Natural killer cell treated with Interleukin-12 subunit alpha and Interleukin-12 subunit beta and Interleukin-15 and Interleukin-18, amount 100 ng/mL, for 72 hours (primary cell): ENCODE measurements at places on chromosomes 2 and 18.

DNA sequence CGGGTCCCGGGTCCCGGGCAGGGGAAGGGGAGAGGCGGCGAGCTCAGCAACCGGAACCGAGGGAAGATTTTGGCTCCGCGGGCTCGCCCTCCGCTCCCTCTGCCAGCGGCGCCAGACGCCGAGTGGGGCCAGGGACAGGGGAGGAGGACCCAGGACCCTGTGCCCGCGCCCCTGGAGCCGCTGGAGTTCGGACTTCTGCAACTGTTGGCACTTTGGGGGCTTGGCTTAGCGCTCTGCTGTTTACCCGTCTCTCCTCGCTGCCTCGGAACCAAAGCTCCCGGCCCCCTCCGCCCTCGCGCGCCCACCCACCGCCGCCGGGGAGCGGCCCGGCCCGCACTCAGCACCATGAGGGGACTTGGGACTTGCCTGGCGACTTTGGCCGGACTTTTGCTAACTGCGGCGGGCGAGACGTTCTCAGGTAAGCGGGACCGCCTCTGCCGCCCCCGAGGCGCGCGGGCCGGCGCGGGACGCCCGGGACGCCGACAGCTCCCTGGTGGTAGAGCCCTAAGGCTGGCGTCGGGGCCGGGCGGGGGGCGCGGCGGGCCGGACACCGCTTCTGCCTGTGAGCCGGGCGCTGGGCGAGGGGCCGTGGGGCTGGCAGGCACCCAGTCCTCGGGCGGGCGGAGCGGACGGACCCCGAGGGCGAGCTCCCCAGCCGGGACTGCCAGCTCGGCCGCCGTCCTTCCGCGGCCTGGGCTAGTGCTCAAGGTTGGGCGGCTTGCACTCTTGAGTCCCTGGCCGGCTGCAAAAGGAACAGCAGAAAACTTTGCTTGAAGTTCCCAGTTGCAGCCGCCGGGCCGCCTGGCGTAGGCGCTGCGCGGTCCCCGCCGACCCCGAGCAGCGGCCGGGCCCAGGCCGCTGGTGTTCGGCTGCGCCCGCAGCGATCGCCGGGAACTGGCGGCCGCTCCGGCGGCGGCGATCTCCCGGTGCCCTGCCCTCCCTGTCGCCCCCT, 634 bp downstream of the PTPRM start:
- no peak for DNase-seq

GRCh38 chr2:127479219-127479825, 47.0 kb downstream of the IWS1 start:
- DNase-seq: no peak

DNA sequence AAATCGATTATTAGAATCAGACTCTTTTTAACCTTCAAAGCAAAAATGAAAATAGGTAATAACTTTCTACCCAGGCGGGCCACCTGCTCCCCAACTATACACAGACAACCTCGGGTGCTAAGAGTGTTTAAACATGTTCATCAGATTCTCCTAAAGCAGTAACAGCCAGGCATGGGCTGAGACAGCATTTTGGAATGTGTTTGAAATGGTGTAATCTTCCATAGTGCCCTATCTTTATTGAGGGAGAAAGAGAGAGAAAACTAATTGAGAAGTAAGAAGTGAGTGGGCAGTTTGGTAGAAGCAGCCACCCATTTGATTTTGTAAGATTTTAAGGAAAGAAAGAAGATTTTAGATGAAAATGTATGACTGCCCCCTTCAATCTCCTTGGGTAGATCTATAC, 196.1 kb upstream of the CTAGE1 start:
- DNase-seq: no peak

DNA sequence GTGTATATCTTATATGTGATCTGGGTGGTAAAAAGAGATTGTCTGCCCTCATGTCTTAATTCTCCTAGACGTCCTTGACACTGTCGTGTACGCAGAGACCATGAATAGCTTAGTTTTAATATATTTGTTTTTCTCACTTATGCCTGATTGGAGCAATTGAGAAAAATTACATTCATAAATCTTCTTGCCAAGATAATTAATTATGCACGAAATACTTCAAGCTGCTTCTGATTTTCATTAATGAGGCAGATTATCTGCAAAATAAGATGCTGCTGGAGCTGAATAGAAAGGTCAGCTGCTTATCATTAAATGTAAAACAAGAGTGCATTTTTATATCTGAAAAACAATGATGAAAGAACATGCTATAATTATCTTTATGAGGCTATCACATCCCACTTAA, 95.9 kb downstream of the CCDC141 start:
- no peak for DNase-seq

DNA sequence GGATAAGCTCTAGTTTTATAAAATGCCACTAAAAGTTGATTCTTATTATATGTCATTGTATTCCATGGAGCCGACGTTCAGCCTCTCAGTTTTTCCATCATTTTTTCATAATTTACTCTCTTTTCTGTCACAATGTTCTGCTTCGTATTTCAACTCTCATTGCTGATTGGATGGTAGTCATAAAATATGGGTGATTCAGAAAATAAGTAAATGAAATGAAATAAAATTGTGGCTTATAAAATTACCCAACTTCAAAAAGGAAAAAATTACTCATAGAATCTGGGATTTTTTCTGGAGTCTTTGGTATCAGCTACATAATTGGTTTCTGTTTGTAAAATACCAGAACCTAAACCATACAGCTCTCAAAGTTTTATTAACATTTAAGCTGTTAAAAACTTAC, 139.7 kb upstream of the ITGA4 start:
- no peak for DNase-seq

DNA sequence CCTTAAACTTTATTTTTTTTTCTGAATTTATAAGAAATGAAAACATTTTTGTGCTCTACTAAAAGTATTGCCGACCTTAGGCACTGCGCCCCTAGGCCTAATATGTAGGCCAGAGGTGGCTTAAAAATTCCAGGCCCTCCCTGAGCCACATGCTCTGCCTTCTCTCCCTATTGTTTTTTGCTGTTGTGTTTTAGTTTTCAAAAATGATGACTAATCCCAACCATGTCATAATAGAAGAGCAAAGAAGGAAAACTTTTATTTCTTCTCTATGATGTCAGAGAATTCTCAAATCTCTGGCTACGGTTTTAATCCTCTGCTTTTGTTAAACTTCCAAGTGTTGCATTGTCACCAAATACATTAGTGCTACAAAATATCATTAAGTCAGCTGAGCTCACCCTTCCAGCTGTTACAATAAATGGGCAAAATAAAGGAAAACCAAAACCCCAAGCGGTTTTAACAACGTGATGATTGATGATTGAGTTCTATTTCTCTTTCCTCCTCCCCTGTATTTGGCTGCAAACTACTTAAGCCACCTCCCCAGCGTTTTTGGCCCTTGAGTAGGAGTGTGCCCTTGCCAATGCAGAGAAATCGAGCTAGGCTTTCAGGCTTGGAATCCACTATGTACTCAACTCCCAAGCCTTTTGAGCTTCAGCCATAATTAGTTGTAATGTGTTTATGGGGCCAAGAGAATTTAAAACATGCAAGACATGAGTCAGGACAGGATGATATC, 163.5 kb upstream of the POU3F3 start:
- DNase-seq: no peak

GRCh38 chr2:239150125-239151011, 250.5 kb downstream of the HDAC4 start:
- DNase-seq: no peak

- no peak for DNase-seq
Measured at GRCh38 chr2:74427551-74427950, 6.0 kb downstream of the WDR54 start.

- DNase-seq: no peak
Measured at GRCh38 chr18:10453806-10454680, at the start of gene APCDD1. Gene APCDD1, plus strand, starts transcription at chr18:10454635. Its CDS starts 347 bp downstream, at chr18:10454982.

DNA sequence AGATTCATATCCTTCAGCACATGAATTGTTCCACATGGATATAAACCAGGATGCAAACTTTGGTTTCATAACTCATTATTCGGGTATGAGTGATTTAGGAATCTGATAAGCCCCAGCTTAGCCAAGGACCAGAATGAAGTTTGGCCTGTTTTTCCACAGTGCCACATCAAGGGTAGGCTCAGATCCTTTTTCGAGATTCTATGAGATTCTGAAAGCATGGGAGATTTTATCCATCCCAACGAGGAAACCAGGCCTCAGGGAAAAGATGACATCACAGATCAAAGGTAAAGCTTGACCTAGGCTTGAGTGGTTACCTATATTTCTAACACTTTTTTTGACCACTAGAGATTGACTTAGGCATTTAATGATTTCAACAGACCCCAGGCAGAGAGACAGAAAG, 590.8 kb upstream of the PKDCC start:
- no peak for DNase-seq

GRCh38 chr2:237857791-237858190, 1.6 kb upstream of the RAMP1 start:
- DNase-seq: no peak

GRCh38 chr2:169664978-169665930, 29.0 kb downstream of the CFAP210 start:
- DNase-seq: no peak

GRCh38 chr18:40769786-40770185, 1185.2 kb upstream of the PIK3C3 start:
- DNase-seq: no peak

DNA sequence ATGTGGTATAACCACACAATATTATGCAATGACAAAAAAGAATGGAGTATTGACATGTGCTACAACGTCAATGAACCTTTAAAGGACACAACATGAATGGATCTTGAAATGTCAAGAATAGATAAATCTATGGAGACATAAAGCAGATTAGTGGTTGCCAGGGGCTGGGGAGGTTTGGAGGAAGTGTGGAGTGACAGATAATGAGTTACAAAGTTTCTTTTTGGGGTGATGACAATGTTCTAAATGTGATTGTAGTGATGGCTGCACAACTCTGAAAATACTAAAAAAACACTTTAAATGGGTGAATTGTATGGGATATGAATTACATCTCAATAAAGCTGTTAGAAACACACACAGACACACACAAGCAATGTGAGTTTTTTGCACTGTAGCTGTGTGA, 37.4 kb upstream of the C1D start:
- no peak for DNase-seq

GRCh38 chr2:113200236-113200635, 26.5 kb downstream of the PSD4 start:
- DNase-seq: no peak

DNA sequence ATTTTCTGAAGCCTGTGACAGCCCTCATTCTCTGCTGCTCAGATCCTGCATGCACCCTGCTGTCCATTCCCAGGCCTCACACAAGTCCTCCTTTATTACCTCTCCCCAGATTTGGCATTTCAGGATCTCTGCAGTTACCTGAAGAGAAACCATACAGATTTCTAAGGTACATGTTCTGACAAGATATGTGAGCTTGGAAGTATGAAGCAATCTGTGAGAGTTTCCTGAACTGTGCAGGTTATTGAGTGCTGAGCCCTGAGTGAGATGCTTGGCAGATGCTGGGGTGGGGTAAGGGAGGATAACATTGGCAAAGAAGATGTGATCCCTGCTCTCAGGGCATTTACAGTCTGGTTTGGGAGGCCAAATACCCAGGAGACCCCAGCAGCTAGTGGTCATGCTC, 122.1 kb upstream of the STPG4 start:
- no peak for DNase-seq

DNA sequence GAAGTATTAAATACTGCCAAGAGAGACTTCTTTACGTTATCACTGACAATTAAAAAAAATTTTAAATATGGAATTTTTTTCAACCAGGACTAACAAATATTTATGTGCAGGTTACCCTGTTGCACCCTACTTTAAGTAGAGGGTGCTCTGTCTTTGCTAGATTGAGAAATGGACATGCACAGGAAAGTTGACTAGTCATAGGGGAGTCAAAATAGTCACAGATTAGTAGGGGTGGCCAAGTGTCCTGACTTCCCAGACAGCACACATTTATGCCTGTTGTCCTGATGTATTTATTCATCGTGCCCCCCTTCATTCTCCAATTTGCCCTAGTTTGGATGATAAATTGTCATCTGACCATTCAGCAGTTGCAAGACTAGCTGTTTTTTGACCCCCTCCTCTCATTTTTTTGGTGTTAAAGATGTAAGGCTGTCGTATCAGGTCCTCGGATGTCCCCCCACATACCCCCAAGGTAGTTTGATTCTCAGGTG, 20.3 kb downstream of the CAB39 start:
- no peak for DNase-seq

DNA sequence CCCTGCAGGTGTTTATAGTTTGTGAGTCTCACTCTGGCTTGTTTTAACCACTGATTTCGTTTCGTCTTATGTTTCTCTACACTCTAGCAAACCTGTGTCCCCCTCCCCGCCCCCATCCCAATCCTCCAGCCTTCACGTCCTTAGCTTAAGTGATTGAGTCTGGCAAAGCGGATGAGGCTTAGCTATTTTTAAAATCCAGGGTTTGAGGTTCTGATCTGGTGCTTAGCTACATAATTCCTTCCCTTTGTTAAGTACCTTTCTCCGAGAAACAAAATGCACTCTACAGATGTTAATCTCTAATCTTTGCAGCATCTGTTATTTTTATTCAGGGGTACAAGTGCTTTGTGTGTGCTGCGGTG, 7.8 kb downstream of the AGAP1 start:
- no peak for DNase-seq
